Cerebellar nuclear complex (tissue), 1 donor: ENCODE measurements at places on chromosomes 1 and 21.

GRCh38 chr21:45301521-45302081, 13.9 kb upstream of the POFUT2 start:
- no peak for DNase-seq

DNA sequence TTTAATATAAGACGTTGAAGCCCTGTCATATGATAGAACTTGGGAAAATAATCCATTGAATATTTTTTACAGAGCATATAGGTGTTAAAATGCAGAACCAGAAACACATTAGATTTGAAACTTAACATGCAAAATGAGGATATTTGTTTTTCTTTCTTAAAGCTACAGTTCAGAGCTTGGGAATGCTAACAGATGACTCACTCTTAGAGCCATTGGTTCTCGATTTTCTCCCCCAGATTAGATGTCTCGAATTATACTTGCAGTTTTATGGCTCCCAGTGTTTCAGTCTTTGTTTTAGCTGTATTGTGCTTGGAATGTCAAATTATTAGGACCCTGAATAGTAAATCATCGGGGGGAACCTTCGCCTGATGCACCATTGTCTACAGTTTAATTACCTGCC, 575.7 kb upstream of the ZP4 start:
- no peak for DNase-seq

DNA sequence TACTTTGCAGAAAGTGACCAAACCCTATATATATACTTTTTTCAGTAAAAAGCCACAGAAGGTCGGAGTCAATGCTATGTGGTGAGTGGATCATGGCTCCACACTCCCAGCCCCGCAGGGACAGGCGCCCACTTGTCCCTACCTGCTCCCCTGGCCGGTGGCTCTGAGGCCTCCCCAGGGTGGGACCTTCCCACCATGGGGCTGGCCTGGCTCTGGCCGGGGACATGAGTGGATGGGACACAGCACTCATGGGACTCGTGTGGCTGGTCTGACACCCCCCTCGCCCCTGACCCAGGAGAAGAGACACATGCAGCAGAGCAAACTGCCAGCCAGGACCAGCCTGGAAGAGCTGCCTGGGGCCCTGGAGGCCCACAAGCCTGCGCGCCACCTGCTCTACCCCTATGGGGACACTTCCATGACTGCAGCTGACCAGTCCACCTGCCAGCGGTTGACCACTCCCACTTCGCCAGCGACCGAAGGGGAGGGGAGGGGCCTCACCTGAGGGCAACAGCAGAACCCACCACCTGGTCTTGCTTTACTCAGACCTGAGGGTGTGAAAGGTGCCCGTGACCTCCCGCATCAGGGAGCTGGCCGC, 2.2 kb downstream of the SPATC1L start:
- no peak for DNase-seq

GRCh38 chr21:40732253-40733023, 114.5 kb downstream of the DSCAM start:
- no peak for DNase-seq

- DNase-seq: no peak
Observed at GRCh38 chr1:156048663-156049258, 4.8 kb downstream of the UBQLN4 start.

DNA sequence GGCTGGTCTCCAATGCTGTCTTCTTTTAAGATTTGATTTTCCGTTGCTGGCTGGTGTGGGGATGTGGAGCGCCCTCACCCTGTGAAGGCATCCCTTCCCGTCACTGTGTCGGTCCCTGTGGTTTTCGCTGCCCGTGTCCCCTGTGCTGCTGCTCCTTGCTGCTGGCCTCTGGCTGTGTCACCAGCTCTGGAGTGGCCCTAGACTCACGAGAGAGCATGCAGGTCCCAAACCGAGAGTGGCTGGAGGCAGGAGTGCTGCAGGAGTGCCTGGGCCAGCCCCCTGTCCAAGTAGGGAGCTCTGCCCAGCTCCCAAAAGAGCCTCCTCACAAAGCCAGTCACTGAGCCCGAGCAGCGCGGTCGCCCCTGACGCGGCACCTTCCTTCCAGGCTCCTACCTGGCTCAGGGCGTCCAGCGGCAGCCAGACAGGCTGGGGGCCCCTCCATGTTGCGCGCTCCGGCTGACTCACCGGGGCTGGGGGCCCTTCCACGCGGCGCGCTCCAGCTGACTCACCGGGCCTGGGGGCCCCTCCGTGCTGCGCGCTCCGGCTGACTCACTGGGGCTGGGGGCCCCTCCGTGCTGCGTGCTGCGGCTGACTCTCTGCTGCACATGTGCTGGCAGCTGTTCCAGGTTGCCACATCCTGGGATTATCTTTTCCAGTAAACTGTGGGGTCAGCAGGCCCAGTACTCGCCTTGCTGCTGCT, 106.7 kb upstream of the COL6A1 start:
- no peak for DNase-seq

GRCh38 chr21:42148097-42148496, 70.8 kb upstream of the ABCG1 start:
- DNase-seq: no peak
